Activated T-helper 2 cell treated with anti-CD3 and anti-CD28 coated beads, Interferon-gamma antibody, Interleukin-2, Interleukin-4, amounts not matched to agents 10 μg/mL and 5 μg/mL and 100 μg/mL, durations not matched to agents 14 hours and 24 hours and 36 hours (primary cell): ENCODE measurements at places on chromosomes 12 and 14. TPM values are rescaled to one million over a fixed set of nuclear protein-coding genes. Genes with fewer than 3 reads are reported as not detected.
A peak's percentile ranks its signal among the peaks of the same experiment; 100 is the strongest.

DNA sequence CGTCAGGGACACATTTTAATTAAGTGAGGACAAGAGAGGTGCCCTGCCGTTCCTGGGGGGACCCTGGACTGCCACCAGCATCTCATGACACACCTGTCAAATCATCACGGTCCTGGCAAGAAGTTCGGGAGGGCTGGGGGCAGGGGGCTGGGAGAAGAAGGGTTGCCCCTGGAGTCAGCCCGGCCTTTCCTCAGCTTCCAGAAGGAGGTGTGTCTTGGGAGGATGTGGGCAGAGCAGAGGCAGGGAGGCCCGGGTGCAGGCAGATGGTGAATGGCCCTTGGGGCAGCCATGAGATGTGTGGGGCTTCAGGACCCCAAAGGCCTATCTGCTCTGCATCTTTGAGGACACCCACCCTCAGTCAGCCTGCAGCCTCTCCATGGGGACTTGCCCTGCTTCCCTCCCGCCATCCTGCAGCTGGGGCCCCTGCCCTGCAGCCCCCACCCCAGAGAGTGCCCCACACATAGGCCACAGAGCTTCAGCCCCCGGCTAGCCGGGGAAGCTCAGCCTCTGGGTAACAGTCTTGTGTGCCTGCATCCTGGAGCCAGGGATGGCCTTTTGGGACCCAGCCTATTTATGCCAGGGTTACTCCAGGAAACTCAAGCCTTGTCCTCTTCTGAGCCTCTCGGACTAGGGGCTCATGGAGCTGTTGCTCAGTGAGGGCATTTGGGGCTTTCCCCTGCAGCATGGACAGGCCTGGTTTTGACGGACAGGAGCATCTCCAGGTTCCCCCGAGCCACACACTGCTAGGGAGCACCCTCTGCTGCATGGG is 178.5 kb downstream of the KIF26A start:
- no peak for DNase-seq

- DNase-seq, result no peak
These were observed 382.5 kb upstream of the ATP2B1 start for GRCh38 chr12:90090929-90091651.

DNA sequence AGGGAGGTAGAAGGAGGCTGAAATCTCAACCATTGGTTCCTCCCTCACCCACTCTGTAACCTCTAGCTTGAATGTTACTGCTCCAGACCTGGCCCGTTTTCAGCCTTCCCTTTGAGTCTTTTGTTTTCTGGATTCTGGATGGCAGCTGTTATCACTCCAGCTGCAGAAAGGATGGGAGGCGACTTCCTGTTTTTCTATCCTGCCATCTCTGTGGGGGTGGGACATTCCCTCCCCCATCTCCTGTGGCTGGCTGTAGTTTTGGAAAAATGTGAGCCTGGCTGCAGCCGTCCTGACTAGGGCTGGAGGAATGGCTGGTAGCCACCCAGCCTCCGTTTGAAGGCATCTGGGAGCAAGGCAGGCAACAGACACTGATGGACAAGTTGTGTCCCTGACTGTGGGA is 2.9 kb upstream of the PPFIBP1 start:
- DNase-seq, result no peak

DNA sequence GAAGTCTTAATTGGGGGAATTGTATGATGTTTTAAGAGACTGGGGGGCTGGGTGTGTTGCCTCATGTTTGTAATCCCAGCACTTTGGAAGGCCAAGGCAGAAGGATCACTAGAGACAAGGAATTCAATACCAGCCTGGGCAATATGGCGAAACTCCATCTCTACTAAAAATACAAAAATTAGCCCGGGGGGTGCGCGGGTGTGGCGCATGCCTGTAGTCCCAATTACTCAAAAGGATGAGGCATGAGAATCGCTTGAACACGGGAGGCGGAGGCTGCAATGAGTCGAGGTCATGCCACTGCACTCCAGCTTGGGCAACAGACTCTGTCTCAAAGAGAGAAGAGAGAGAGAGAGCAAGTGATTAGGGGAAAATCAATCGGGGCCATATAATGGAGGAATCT is 600.5 kb downstream of the SLC16A7 start:
- DNase-seq, result no peak

GRCh38 chr12:6219980-6220379 is 19.8 kb downstream of the CD9 start:
- no peak for DNase-seq

- no peak for DNase-seq
These were observed 226.1 kb upstream of the DIO3 start for GRCh38 chr14:101335061-101335661.

GRCh38 chr12:65449400-65449799 is 170.9 kb downstream of the MSRB3 start:
- DNase-seq, result no peak

DNA sequence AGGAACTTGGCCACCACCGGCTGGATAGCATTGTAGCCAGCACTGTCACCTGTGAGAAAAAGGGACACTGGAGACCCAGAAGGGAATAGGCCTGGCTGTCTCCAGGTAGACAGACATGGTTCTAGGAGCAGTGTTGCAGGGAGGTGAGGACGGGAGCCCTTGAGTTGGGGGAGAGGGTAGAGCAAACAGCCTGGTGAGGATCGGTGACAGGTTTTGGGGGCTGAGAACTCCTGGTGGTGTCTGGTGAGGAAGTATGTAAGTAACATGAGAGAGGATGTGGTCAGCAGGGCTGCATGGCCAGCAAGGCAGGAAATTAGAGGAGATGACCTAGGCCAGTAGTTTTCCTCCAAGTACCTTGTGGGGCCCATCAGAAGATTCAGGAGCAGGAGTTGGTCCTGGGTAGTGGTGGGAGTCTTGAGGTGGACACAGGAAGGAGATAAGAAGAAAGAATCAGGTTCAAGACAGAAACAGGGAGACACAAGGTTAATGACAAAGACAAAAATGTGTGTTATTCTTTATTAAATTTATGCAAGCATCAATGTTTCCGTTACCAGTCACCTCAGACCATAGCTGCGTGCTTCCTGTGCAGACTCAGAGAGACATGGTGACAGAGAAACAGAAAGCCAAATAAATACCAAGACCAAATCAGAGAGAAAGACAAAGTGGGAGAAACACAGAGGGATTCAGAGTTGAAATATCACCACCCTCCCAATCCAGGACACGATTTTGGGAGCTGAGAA is at the start of gene ARHGAP9:
Gene ARHGAP9, minus strand, starts transcription at position 491 of the 740 bp plus-strand sequence. Its CDS starts 460 bp downstream, at position 31.
- DNase-seq, result peak; percentile 59

GRCh38 chr14:68449561-68450181 is 343.2 kb downstream of the ZFP36L1 start:
- no peak for DNase-seq

- DNase-seq, result no peak
These were observed 34.3 kb upstream of the NCOR2 start for GRCh38 chr12:124601706-124602105.

GRCh38 chr14:100761481-100761880 is 34.8 kb downstream of the DLK1 start:
- no peak for DNase-seq

GRCh38 chr12:19485240-19485639 is 45.9 kb downstream of the AEBP2 start:
- no peak for DNase-seq

GRCh38 chr14:36773136-36773540 is 111.5 kb downstream of the PAX9 start:
- no peak for DNase-seq

DNA sequence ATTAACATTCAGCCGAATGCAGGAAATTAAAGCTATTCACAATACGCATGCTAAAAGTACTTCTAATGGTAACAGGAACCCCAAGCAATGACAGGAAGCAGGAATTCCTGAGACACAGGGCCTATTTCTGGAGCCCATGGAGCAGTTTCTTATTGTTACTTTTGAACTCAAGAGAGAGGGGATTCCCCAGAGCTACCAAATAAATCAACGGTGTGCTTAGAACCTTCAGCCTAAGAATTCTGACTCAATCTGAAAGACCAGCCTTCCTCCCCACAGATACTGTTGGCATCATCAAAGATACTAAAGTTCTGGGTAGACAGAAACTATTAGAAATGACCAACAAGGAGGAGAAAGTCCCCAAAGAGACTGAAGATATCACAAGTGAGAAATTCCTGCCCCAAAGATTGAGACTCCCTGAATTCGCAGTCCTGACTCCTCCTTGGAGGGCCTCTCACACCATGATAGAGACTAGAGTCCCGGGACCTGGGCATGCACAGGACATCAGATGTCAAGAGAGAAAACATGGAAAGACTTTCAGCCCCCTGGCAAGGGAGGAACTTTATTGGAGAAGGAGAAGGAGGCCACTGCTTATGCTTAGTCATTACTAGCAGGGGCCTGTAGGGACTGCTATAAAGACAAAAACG is 32.7 kb downstream of the RTRAF start:
- DNase-seq, result no peak

DNA sequence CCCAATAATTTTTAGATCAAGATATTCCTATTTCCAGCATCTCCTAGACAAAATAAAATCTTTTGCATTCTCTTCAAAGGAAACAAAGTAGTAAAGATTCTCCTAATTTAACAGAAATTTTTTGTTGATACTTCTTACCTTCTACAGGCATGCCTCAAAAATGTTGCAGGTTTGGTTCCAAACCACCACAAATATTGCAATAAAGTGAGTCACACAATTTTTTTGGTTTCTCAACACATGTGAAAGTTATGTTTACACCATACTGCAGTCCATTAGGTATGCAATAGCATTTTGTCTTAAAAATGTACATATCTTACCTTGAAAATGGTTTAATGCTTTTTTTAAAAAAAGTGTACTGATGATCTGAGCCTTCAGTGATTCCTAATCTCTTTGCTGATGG is 65.6 kb upstream of the USP15 start:
- DNase-seq, result no peak

DNA sequence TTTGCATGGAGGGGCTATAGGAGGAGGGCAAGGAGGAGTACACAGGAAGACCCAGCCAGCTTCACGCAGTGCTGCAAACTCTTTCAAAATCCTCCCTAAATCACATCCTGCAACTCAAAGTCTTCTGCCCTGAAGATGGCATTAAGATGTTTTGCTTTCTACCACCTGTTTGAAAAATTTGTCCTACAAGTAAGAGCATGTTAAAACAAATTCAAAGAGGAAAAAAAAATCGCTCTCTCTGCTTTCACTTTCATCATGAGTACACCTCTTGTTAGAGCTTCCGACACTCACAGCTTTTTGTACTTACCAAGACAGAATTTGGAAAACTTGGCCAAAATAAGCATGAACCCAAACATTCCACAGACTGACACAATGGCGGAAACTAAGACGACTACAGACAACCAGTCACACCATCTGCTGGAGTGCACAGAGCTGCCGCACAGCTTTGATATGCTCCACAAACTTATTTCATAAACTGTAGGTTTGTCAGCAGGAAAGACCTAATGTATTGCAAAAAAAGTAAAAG is 21.3 kb downstream of the GCH1 start:
- DNase-seq, result peak; percentile 25

GRCh38 chr12:74889563-74890236 is 319.9 kb downstream of the KCNC2 start:
- DNase-seq, result no peak

DNA sequence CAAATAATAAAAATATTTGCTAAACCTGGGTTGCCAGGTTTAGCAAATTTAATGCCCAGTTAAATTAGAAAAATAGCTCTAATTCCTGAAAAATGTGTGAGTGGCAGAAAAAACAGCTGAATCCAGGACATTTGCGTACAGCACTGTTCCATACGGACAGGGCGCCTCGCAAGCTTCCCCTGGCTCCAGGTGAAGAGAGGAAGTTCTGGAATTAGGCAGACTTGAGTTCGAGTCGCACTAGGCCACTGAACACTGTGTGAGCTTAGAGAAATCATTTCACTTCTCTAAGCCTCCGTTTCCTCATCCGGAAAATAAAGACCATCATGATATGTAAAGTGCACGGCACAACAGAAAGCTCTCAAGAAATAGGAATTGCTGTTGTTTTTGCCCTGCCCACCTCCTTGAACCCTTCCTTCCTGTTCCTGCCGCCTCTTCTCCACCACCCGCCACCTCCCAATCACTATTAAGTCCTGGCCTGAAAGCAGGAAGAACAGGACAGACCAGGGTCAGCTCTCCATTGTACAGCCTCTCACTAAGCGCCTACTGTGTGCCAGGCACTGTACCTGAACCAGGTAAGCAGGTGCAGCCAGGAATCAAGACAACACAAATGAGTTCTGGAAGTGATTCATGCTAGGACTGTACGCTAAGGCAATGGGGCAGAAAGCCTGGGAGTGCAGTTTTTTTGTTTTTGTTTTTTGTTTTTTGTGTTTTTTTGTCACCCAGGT is 763 bp upstream of the PHETA1 start:
- DNase-seq, result no peak

DNA sequence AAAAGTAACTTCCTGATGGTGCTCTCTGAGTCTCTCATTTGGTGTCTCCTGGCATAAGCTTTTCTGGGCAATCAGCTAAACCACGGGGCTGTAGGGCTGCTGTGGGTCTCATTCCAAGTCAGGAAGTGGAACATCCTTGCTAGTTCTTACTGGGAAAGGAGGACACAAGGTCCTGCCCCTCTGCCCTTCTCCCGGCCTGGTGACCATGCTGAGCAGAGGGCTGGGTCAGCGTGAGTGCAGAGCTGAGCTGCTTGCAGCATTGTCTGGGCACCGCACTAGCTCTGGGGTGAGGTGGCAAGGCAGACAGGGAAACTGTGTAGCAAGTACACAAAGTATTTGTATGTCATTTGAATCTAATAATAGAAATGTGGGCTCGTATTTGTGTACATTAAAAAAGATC is 45.0 kb upstream of the ASPG start:
- no peak for DNase-seq

DNA sequence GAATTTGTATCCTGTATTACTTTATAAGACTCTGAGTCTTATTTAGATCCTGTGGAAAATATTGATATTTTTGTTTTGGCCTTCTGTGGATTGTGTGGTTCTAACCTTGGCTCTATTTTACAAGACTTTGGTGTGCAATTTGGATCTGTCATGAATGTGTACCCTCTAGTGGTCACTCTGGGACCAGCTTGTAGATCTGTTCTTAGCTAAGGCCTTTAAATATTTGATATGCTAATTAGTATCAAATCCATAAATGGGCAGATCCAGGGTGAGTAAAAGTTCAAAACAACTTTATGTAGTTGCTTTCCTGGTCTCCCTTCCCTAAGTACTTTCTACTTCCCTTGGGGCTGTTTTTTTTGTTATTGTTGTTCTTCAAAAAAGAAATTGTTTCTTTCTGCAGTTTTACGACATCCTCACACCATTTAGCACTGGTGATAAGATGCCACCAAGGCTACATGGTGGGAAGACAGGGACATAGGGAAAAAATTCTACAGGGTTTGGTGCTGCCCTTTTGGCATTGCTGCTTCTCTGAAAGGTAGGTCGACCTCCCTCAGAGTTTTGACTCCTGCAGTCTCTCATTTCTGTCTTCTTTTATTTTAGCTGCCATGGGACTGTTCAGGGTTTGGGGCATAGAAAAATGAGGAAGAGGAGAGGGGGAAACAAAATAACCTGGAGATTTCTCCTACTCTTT is 238.5 kb downstream of the GPHN start:
- no peak for DNase-seq

MAP3K9 gene
- 5.5 and 5.6 TPM in 2 replicates for total RNA-seq

ACOT2 gene
- 10.1 and 12.3 TPM in 2 replicates for total RNA-seq

OR4M1 gene
- total RNA-seq, result not detected in 2 replicates

PIGH gene
- total RNA-seq, result 14.5 and 21.8 TPM in 2 replicates

VEZT gene
- total RNA-seq, result 62.6 and 63.1 TPM in 2 replicates

NRXN3 gene
- 0.07 TPM in 1 of 2 replicates, not detected in the other for total RNA-seq

LYZ gene
- not detected in 2 replicates for total RNA-seq

NR1H4 gene
- not detected in 2 replicates for total RNA-seq

NT5DC3 gene
- 10.9 and 12.0 TPM in 2 replicates for total RNA-seq

HSPA2 gene
- total RNA-seq, result 6.6 and 7.1 TPM in 2 replicates

ZFHX2 gene
- total RNA-seq, result 2.0 and 2.5 TPM in 2 replicates

GLT8D2 gene
- 0.11 TPM in 1 of 2 replicates, not detected in the other for total RNA-seq

CD4 gene
- total RNA-seq, result 354 and 368 TPM in 2 replicates

SLC8A3 gene
- 0.32 and 0.37 TPM in 2 replicates for total RNA-seq

KRT80 gene
- total RNA-seq, result not detected in 2 replicates

SLC25A47 gene
- total RNA-seq, result not detected in 2 replicates

C12orf50 gene
- total RNA-seq, result not detected in 2 replicates

IFI27 gene
- 2.1 and 5.2 TPM in 2 replicates for total RNA-seq

KLRK1 gene
- total RNA-seq, result 0.69 and 0.75 TPM in 2 replicates
